Hepatic stellate cell (primary cell): ENCODE measurements at places on chromosomes 2 and 18.

DNA sequence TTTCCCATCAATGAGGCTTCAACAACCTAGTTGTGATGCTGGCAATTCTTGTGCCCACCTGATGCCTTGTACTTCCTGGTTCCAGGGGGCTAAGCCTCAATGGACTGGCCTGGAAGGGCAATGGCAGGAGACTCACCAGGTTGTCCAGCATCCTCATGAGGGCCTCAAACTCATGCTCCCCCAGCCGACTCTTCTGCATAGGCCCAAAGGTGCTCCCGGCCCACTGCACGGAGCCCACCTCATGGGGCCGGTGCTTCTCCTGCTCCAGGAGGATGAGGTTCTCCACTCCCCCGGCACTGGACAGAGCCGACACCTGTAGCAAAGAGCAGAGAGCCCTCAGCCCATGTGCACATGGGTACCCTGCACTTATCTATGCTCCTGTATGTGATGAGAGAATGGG, 84.5 kb downstream of the ADD2 start:
- DNase-seq, result no peak

GRCh38 chr2:129721846-129722245, 257.6 kb upstream of the RAB6C start:
- DNase-seq, result no peak

- no peak for DNase-seq
Measured at GRCh38 chr2:161245261-161245553, 63.0 kb upstream of the PSMD14 start.

DNA sequence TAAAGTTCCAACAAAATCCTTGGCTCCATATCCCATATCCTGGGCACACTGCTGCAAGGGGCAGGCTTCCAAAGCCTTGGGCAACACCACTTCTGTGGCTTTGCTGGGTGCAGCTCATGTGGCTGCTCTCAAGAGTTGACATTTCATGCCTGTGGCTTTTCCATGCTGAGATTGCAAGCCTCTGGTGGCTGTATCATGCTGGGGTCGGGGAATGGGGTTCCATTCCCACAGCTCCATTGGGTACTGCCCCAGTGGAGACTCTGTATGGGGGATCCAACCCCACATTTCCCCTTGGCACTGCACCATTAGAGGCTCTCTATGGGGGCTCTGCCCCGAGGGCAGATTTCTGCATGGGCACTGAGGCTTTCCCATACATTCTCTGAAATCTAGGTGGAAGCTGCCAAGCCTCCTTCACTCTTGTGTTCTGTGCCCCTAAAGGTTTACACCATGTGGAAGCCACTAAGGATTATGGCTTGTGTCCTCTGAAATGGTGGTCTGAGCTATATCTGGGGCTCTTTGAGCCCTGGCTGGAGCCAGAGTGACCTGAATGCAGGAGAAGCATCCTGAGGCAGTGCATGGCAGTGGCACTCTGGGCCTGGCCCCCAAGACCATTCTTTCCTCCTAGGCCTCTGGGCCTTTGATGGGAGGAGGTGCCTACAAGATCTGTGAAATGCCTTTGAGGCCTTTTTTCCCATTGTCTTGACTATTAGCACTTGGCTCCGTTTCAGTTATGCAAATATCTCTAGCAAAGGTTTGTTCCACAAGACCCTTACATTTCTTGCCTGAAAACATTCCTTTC, 107.9 kb downstream of the PTGR3 start:
- no peak for DNase-seq

- no peak for DNase-seq
Measured at GRCh38 chr2:86097114-86097896, 8.4 kb downstream of the POLR1A start.

- no peak for DNase-seq
Measured at GRCh38 chr2:26640781-26641564, at the start of gene CIB4. CIB4 (minus strand) TSS chr2:26641366; CDS start chr2:26641314, 52 bp downstream.

GRCh38 chr2:101608408-101609310, 88.8 kb upstream of the MAP4K4 start:
- DNase-seq, result no peak

DNA sequence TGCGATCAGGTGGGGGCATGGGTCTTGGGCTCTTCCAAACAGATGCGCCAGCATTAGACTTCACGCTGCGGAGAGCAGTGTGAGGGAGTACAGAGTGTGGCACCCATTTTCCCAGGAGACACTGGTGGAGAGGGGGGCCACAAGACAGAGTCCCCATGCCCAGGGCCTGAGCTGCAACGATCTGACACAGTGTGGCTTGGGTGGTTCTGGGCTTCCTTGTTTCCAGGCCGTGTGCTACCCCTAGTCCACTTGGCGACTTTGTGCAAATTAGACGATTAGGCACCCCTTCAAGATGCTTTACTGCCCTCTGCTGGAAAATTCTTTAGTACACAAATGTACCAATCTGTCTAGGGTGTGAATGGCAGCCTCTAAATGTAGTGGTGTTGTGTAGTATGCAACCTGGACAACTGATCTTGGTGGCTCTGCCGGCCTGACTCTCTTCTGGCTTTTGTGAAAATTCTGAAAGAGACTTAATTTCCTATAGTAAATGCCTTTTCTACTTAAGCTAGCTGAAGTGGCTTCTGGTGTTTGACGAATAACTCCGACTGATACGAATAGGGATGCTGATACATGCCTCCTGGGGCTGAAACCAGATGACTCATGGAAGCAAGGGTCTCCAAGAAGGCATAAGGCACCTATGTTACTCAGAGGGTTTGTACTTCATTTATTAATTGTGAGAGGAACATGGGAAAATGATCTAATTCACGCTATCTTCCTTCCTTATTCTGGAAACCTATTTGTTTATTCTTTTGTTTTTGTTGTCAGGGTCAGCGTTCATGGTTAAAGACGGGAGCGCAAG, 92.3 kb upstream of the SMAD2 start:
- peak; percentile 65 for DNase-seq

DNA sequence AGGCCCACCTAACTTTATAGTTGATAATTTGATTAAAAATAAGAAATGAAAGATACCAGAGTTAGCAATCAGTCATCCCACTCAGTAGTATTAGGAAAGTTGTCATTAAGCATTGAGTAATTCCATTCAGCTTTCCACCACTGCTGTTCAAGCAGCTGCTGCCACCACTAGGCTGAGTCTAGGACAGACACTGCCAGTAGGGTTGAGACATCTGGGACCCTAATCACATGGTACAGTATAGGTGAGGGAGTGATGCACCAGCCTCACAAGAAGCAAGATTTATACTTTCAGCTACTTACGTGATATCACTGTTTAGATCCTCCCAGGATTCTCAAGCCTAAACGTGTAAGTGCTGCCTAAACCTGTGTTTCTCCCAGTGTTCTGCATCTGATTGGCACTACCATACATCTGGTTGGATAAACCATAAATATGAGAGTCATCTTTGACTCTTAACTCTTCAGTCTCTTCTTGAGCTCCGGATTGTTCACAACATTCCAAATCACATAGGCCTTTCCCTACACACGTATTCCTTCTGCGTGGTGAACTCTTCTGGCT, 3.2 kb downstream of the UBXN4 start:
- peak; percentile 34 for DNase-seq

DNA sequence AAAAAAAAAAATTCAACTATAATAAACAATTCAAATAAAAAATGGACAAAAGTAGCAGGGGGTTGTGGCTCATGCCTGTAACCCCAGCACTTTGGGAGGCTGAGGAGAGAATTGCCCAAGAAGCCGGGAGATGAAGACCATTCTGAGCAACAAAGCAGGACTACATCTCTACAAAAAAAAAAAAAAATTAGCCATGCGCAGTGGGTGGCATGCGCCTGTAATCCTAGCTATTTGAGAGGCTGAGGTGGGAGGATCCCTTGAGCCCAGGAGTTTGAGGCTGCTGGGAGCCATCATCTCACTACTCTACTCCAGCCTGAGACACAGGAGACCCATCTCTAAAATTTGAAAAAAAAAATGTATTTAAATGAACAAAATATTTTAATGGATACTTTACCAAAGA, 4.4 kb upstream of the CACNB4 start:
- DNase-seq, result no peak

GRCh38 chr2:237058423-237058822, 27.3 kb upstream of the COPS8 start:
- no peak for DNase-seq

GRCh38 chr18:57813245-57813644, 10.1 kb upstream of the ATP8B1 start:
- peak; percentile 73 for DNase-seq

DNA sequence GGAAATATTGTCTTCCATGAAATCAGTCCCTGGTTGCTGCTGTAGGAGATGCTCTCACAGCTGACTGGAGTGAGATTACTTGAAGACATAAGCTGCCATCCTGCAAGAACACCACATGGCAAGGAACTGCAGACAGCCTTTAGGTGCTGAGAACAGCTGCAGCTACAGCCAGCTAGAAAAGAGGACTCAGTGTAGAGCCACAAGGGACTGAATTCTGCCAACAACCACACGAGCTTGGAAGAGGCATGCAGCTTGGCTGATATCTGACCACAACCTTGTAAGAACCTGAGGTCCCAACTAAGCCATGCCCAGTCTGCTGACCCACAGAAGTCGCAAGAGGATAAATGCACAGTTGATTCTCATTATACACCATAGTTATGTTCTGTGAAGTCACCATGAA, 181.8 kb upstream of the ARL4C start:
- no peak for DNase-seq

DNA sequence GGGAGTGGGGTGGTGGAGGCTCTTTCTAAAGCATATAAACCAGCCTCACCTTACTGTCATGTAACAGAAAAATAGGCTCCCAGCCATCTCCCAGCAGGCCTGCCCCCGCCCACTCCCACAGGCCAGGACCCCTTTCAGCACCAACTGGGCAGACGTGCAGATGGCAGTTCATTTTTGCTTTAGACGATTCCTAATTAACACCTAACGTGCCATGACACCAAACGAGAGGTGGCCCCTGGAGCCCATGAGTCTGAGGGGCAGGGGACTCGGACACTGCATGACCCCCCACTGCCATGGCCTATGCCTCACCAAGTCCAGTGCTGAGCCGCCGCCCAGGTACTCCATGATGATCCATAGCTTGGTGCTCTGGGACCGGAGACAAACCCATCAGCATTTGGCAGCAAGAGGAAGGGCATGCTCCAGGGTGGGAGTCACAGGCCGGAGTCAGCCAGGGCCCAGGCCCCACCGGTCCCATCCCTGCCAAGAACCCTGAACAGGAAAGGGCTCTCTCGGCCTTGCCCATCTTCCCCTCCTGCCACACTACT, 7.9 kb downstream of the STK25 start:
- no peak for DNase-seq

DNA sequence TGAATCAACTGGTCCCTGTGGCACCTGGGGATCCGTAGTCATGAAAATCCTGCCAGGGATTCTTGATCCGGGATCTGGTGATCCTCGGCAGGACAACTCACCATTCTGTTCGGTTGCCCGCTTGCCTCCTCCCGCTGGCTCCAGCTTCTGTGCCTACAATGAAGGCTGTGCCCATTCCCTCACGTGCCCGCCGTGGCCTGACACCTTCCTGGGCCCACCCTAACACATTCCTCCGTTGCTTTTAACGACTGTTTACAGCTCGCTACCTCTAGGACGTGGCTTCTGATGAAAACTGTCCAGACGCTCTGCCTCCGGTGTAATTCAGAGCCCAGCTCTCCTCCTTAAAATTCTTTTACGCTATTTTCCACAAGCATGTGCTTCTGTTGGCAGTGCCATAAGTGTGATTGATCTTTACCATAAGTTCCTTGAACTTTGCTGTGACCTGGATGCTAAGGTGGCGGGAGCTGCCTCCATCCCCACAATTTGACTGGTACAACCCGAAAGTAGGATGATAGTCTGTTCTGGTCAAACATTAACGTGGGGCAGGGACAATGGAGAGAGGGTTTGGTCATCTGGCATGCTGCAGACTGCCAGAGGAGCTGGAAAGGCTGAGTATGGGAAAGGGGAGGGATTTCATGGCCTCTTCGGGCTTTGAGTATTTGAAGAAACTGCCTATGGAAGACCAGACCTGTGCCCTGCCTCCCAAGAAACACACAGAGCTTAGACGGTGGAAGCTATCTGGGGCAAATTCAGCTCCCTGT, 206.8 kb upstream of the TNP1 start:
- DNase-seq, result no peak

GRCh38 chr2:107737756-107738155, 88.9 kb upstream of the RGPD4 start:
- no peak for DNase-seq

GRCh38 chr2:48092846-48093803, 186.8 kb upstream of the FBXO11 start:
- DNase-seq, result no peak

DNA sequence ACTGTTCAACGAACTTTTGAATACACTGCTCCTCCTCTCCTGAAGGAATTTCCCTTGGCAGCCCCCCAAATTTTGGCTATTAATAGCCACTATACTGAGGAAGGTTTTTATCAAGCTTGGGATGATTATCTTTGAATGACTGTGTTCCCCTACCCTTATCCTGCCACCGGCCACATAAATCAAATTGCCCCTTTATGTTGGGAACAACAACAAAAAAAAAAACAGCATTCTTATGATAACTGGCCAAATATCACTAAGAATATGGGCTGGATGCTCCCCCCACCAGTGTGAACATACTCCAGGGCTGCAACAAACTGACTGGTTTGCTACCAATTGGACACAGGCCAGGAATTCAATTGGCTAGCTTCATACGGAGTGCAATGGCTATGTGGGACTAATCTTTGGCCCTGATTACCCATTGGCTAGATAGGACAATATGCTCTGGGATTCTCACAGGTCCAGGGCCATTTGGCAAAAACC, 20.6 kb downstream of the DUSP11 start:
- peak; percentile 28 for DNase-seq

GRCh38 chr2:197273485-197273884, 37.1 kb downstream of the ANKRD44 start:
- no peak for DNase-seq

DNA sequence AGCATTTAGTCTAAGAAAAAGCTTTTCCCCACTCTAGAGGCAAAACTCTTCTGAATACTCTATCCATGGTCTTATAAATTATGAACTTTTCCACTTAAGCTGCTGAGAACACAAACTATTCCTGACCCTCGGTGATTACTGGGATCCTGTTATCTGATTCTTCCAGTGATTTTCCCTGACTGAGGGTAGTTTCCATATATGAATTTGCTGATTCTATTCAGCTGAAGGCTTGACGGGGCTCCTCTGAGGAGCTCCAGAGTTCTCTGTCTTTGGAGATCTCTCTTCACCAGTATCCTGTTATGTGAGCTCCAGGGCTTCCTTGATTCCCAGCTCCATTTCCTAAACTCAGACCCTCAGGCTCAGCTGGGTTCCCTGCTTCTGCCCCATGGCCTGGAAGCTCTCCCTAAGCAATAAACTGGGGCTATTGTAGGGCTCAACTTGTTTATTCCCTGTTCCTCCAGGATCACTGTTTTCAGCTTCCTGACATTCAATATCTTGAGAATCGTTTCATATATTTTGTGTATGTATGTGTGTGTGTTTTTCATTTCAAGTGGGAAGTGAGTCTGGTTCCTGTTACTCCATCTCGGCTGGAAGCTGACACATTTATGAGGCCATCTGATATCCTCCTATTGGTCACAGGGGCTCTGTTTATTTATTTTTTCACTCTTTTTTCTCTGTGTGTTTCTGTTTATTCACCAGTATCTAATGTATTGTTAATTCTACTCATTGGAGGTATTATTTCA, 78.2 kb downstream of the ARHGAP28 start:
- no peak for DNase-seq

DNA sequence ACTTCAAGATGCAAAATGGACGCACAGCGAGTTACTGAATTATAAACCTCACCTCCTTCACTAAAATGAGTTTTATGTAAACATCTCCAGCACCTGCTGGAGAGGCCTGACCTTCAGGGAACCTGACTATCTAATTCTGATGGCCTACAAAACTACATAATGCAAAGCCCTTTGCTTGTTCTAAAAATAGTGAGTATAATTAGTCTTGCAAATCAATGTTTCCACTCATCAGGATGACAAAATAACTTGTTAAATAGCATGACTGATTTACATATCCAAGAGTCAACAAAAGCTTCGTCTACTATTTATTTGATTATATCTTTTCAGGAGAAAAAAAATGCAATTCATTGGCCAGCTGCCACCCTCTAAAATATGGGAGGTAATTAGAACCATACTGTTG, 326.3 kb upstream of the MC4R start:
- no peak for DNase-seq
